ENCODE measurements at places on chromosomes 2 and 18. TPM values are rescaled to one million over a fixed set of nuclear protein-coding genes. Genes with fewer than 3 reads are reported as not detected.

- H3K36me3 ChIP-seq = no peaks in the 10 kb centered on the region
- H3K4me3 ChIP-seq = no peak overlapping the region
- no peaks in the 10 kb centered on the region for H3K27me3 ChIP-seq
- H3K27ac ChIP-seq = no peak overlapping the region
- H3K4me1 ChIP-seq = no peaks in the 10 kb centered on the region
Measured at GRCh38 chr2:105417857-105418436, 19.1 kb upstream of the FHL2 start.

GRCh38 chr2:120358734-120359465, 13.0 kb downstream of the INHBB start:
- H3K4me3 ChIP-seq = no peak overlapping the region
- no peak overlapping the region for H3K27ac ChIP-seq
- no peaks in the 10 kb centered on the region for H3K36me3 ChIP-seq
- no peaks in the 10 kb centered on the region for H3K4me1 ChIP-seq

GRCh38 chr2:157587576-157587975, 41.1 kb downstream of the ACVR1C start:
- no peaks in the 10 kb centered on the region for H3K27me3 ChIP-seq
- DNase-seq = no peak
- H3K4me1 ChIP-seq = no peaks in the 10 kb centered on the region

DNA sequence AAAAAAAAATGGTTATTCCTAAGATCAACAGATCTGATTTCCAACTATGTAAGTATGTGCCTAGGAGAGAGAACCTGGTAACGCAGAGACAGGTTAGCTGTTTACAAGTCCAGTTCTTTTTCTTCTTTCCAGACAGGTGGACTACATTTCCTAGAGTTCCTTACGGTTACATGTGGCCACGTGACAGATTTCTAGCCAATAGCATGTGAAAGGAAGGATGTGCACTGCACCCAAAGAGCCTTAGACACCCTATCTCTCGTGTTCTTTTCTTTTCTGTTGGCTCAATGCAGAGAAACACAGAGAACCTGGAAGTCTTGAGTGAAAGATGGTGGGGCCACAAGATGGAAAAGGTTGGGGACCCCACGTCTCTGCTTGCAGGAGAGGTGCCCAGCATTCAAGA, 375.9 kb downstream of the TNS1 start:
- no peak overlapping the region for H3K4me3 ChIP-seq
- no peaks in the 10 kb centered on the region for H3K27me3 ChIP-seq
- no peaks in the 10 kb centered on the region for H3K36me3 ChIP-seq
- peak overlapping the region; percentile 81 for H3K27ac ChIP-seq
- DNase-seq = no peak

GRCh38 chr2:156110890-156111289, 221.6 kb downstream of the NR4A2 start:
- DNase-seq = no peak
- H3K27me3 ChIP-seq = no peaks in the 10 kb centered on the region
- H3K4me1 ChIP-seq = no peaks in the 10 kb centered on the region
- H3K27ac ChIP-seq = no peak overlapping the region

GRCh38 chr2:48723129-48723528, 32.4 kb downstream of the LHCGR start:
- H3K4me3 ChIP-seq = no peak overlapping the region
- H3K27ac ChIP-seq = no peak overlapping the region
- DNase-seq = no peak
- no peaks in the 10 kb centered on the region for H3K27me3 ChIP-seq
- H3K36me3 ChIP-seq = no peaks in the 10 kb centered on the region

DNA sequence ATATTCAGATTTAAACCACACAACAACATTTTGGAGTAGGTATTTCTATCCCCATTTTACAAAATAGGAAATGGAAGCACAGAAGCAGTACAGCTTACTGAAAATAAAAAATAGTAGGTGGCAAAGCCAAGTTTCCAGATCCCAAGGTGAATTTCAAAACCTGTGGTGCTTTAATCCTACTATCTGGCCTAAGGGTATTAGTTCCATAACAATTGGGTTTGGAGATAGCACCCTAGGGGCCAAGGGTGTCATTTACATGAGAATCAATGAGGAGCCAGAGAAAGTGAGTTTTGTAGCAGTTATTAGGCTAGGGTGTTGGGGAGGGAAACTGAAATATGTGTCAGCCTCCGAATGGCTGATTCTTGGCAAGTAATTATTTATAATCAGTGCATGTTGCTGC, 24.9 kb downstream of the OSBPL6 start:
- H3K36me3 ChIP-seq = no peaks in the 10 kb centered on the region
- no peaks in the 10 kb centered on the region for H3K4me1 ChIP-seq
- no peaks in the 10 kb centered on the region for H3K27me3 ChIP-seq
- H3K4me3 ChIP-seq = no peak overlapping the region
- H3K27ac ChIP-seq = no peak overlapping the region

GRCh38 chr2:240200230-240201051, 60.0 kb upstream of the OTOS start:
- H3K27me3 ChIP-seq = peaks cover 14% of the 10 kb centered on the region
- no peaks in the 10 kb centered on the region for H3K4me1 ChIP-seq
- peak; percentile 64 for DNase-seq
- no peaks in the 10 kb centered on the region for H3K36me3 ChIP-seq
- no peak overlapping the region for H3K27ac ChIP-seq
- H3K4me3 ChIP-seq = no peak overlapping the region

DNA sequence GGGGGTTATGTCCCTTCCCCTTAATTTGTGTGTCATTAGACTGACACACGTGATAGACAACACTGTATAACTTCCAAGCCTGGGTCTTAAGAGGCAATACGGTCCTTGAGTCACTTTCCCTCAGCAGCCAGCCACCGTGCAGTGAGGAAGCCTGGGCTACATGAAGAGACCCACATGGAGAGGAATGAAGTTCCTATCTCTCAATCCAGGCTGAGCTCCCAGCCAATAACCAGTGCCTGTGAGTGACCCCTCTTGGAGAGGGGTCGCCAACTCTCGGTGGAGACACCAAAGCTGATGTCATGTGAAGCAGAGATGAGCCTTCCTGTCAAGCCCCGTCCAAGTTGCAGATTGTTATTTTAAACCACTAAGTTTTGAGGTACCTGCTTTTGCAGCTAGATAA, 5.7 kb upstream of the WDSUB1 start:
- no peak for DNase-seq
- H3K36me3 ChIP-seq = no peaks in the 10 kb centered on the region
- H3K4me3 ChIP-seq = no peak overlapping the region
- H3K27ac ChIP-seq = no peak overlapping the region

- no peak overlapping the region for H3K4me3 ChIP-seq
- no peaks in the 10 kb centered on the region for H3K27me3 ChIP-seq
- no peak for DNase-seq
- no peak overlapping the region for H3K27ac ChIP-seq
- peaks cover 18% of the 10 kb centered on the region for H3K4me1 ChIP-seq
Measured at GRCh38 chr2:223642506-223642905, 40.3 kb upstream of the SCG2 start.

ST6GAL2 gene
- total RNA-seq = 6.2 TPM

ANKRD30B gene
- not detected for total RNA-seq

GRCh38 chr2:29460190-29460589, 345.0 kb downstream of the CLIP4 start:
- H3K27me3 ChIP-seq = no peaks in the 10 kb centered on the region
- no peak overlapping the region for H3K27ac ChIP-seq
- H3K36me3 ChIP-seq = no peaks in the 10 kb centered on the region
- no peak for DNase-seq

DNA sequence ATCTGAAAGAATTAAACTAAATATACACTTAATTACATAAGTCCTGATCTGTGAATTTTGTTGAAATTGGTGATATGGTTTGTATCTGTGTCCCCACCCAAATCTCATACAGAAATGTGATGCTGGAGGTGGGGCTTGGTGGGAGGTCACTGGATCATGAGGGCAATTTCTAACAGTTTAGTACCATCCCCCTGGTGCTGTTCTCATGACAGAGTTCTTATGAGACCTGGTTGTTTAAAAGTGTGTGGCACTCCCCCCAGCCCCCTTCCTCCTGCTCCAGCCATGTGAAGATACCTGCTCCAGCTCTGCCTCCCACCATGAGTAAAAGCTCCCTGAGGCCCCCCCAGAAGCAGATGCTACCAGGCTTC, 18.7 kb downstream of the FEZ2 start:
- H3K4me3 ChIP-seq = no peak overlapping the region
- no peaks in the 10 kb centered on the region for H3K27me3 ChIP-seq
- H3K4me1 ChIP-seq = no peaks in the 10 kb centered on the region
- no peak for DNase-seq
- no peaks in the 10 kb centered on the region for H3K36me3 ChIP-seq
- no peak overlapping the region for H3K27ac ChIP-seq

SCN7A gene
- total RNA-seq = 107 TPM

DNA sequence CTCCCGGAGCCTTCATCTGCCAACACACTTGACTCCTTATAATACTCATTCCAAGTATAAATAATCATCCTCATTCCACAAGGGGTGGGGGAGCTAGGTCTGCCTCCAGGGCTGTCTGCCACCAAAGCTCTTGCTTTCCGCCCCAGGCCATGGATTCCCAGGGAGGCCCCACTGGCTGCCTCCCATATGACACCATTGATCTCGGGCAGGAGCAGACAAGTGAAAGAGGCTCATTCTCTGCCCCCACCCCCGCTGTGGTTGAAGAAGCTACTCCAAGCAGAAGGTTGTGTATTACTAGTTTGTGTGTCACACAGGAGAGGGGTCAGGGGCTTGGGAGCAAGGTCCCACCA, 99.5 kb downstream of the MRO start:
- no peaks in the 10 kb centered on the region for H3K27me3 ChIP-seq
- no peaks in the 10 kb centered on the region for H3K36me3 ChIP-seq
- no peak overlapping the region for H3K27ac ChIP-seq

- no peak overlapping the region for H3K27ac ChIP-seq
- peaks cover 15% of the 10 kb centered on the region for H3K36me3 ChIP-seq
- no peak for DNase-seq
Measured at GRCh38 chr2:230457793-230458192, 41.8 kb downstream of the SP100 start.

GRCh38 chr2:152363936-152364335, 29.0 kb downstream of the FMNL2 start:
- no peaks in the 10 kb centered on the region for H3K36me3 ChIP-seq
- DNase-seq = no peak
- no peaks in the 10 kb centered on the region for H3K27me3 ChIP-seq
- no peak overlapping the region for H3K4me3 ChIP-seq
- H3K27ac ChIP-seq = no peak overlapping the region
- H3K4me1 ChIP-seq = peaks cover 6% of the 10 kb centered on the region

GRCh38 chr2:238864207-238865014, 16.5 kb downstream of the TWIST2 start:
- H3K36me3 ChIP-seq = no peaks in the 10 kb centered on the region
- no peaks in the 10 kb centered on the region for H3K27me3 ChIP-seq
- H3K27ac ChIP-seq = peak overlapping the region; percentile 85
- H3K4me1 ChIP-seq = peaks cover 79% of the 10 kb centered on the region
- DNase-seq = peak; percentile 97
- peak overlapping the region; percentile 11 for H3K4me3 ChIP-seq

DNA sequence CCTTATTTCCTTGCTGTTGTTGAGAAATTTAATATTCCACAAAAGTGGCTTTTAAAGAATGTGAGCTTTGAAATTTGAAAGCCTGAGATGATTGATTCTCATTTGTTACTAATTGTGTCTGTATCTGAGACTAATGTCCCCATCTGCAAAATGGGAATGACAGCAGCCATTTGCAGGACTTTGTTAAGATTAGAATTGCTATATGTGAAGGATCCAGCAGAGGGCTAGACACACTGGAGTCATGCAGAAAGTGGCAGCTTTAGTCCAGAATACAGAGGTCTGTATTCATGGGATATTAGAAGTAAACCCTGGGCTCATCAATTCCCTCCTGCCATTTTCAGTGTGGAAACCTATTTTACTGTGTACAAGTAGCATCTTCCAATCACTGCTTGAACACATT, 296.5 kb upstream of the GYPC start:
- H3K27ac ChIP-seq = no peak overlapping the region
- H3K36me3 ChIP-seq = no peaks in the 10 kb centered on the region
- no peaks in the 10 kb centered on the region for H3K27me3 ChIP-seq
- H3K4me3 ChIP-seq = no peak overlapping the region

DNA sequence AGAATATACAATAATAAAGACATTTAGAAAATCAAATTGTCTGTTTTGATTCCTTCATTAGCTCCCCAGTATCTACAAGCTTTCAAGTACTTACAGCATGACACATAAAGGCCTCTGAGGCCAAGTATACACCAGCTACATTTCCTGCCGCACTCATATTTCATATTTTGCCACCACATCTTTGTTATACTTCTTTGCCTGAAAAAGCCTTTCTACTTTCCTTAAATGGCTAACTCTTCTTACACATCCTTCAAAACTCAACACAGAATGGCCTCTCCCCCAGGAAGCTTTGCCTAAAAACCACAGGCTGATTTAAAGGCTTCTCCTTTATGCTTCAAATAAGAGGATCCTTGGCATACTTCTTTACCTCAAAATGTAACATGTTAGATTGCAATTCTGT, 4.5 kb downstream of the STK17B start:
- no peak overlapping the region for H3K4me3 ChIP-seq
- H3K4me1 ChIP-seq = no peaks in the 10 kb centered on the region
- H3K27ac ChIP-seq = no peak overlapping the region
- no peaks in the 10 kb centered on the region for H3K27me3 ChIP-seq
- no peak for DNase-seq

- H3K4me1 ChIP-seq = peaks cover 13% of the 10 kb centered on the region
- H3K27me3 ChIP-seq = no peaks in the 10 kb centered on the region
- H3K36me3 ChIP-seq = no peaks in the 10 kb centered on the region
- H3K27ac ChIP-seq = no peak overlapping the region
- H3K4me3 ChIP-seq = no peak overlapping the region
Measured at GRCh38 chr2:107810734-107811133, 16.0 kb upstream of the RGPD4 start.

- no peaks in the 10 kb centered on the region for H3K4me1 ChIP-seq
- H3K27ac ChIP-seq = no peak overlapping the region
- no peaks in the 10 kb centered on the region for H3K36me3 ChIP-seq
- H3K27me3 ChIP-seq = no peaks in the 10 kb centered on the region
Measured at GRCh38 chr2:143428700-143429099, 299.5 kb downstream of the ARHGAP15 start.

DNA sequence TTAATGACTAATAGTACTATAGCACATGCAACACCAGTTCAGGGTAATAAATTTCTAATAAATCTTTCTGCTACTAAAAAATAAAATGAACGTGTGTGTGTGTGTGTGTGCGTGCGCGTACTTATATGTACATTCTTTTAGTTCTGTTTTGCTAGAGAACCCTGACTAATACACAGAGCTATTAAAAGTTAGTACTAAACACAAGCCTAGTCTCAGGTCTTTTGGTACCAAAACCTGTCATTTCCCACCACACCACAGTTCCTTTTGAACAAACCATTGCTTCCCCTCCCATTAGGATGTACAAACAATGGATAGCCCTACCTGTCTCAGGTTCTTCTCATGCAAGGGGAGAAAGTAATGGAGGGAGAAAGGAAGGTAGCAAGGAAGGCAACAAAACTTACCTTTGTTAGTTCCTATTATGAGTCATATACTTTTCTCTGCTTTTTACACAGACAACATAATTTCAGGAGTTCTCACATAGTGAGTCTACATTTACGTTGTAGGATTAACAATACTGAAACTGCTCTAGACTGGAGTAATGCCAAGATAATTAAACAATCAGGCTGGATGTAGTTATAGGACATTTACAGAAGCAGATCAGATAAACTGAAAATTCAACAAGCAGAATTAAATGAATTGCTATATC, 427.2 kb downstream of the KCNJ3 start:
- H3K4me3 ChIP-seq = no peak overlapping the region
- H3K27ac ChIP-seq = no peak overlapping the region
- no peaks in the 10 kb centered on the region for H3K36me3 ChIP-seq
- DNase-seq = no peak

AQP12B gene
- not detected for total RNA-seq

GALR1 gene
- total RNA-seq = 0.33 TPM

STAT4 gene
- total RNA-seq = not detected

POTEJ gene
- total RNA-seq = not detected

GRCh38 chr2:198375083-198375410, 570.7 kb downstream of the PLCL1 start:
- H3K36me3 ChIP-seq = no peaks in the 10 kb centered on the region
- H3K27ac ChIP-seq = no peak overlapping the region
- no peaks in the 10 kb centered on the region for H3K27me3 ChIP-seq
- no peak for DNase-seq
- H3K4me1 ChIP-seq = no peaks in the 10 kb centered on the region
